Left renal cortex interstitium (tissue), 4 donors: ENCODE measurements at places on chromosomes 11 and 22. TPM values are rescaled to one million over a fixed set of nuclear protein-coding genes. Genes with fewer than 3 reads are reported as not detected.

- DNase-seq = no peak
Observed at GRCh38 chr11:11899401-11899800, 57.6 kb downstream of the USP47 start.

DNA sequence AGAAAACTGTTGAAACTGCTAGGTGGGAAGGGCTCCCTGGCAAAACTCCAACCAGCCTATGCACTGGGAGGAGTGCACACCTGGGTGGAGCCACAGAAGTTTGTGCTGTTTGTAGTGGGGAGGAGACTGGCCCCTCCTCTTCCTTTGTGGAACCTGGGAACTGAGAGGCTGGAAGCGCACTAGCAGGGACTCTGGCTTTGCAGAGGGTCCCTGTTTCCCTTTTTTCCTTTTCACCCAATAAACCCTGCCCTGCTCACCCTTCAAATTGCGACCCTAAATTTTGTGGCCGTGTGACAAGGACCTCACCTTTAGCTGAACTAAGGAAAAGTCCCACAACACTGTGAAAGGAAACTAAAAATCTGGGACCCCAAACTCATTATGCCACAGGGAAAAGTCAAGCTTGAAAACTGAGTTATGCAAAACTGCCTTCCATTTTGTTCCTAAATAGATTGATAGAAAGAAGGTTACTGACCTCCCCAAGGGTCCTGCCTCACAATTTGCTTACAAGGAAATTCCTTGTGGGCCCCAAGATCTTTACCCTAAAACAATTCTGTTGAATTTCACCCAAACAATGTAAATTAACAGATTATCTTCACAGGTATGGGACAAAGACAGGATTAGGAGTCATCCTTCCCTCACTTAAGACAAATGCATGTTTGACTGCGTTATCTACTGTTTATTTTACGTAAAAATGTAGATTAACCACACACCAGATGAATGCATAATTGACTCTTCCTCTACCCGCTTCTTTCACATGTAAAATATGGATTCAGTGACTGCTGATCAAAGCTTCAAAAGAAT, 81.0 kb downstream of the SLC36A4 start:
- DNase-seq = no peak

DNA sequence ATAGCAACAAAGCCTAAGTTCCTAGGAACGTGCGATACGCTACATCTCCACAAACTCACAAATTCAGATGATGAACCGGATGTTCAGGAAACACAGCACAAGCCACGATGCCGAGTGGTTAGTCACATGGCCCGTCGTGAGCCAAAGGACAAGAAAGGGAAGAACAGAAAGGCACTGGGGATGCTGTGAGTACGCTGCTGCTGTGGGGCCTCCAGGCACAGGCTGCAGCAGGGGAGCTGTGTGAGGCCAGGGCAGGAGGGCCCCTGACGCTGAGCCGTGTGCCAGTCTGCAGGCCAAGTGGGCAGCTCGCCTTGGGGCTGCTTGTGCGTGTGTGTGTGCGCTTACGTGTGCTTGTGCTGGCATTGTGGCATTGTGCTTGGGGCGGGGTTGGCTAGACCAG, 89.4 kb downstream of the CTTN start:
- no peak for DNase-seq

GRCh38 chr22:27435844-27436576, 365.5 kb downstream of the MN1 start:
- DNase-seq = no peak

GRCh38 chr22:33971561-33971961, 51.3 kb upstream of the LARGE1 start:
- DNase-seq = no peak

DNA sequence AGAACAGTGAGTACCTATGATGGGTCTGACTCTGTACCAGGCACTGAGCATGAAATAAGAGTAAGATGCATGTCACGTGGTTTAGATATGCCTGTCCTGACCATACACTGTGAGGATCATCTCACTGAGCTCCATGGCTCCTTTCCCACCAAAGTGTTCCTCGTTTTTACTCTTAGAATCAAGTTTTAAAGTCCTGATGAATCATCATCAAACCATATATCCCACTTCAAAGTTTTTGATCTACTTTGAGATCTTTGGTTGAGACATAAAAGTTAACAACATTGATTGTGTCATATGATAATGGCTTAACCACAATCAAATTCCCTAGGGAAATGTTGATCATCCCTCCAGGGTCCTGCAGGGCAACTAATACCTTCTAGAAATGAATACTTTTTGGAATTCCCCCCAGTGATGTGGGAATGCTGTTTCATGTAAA, 12.8 kb downstream of the ETS1 start:
- DNase-seq = no peak

DNA sequence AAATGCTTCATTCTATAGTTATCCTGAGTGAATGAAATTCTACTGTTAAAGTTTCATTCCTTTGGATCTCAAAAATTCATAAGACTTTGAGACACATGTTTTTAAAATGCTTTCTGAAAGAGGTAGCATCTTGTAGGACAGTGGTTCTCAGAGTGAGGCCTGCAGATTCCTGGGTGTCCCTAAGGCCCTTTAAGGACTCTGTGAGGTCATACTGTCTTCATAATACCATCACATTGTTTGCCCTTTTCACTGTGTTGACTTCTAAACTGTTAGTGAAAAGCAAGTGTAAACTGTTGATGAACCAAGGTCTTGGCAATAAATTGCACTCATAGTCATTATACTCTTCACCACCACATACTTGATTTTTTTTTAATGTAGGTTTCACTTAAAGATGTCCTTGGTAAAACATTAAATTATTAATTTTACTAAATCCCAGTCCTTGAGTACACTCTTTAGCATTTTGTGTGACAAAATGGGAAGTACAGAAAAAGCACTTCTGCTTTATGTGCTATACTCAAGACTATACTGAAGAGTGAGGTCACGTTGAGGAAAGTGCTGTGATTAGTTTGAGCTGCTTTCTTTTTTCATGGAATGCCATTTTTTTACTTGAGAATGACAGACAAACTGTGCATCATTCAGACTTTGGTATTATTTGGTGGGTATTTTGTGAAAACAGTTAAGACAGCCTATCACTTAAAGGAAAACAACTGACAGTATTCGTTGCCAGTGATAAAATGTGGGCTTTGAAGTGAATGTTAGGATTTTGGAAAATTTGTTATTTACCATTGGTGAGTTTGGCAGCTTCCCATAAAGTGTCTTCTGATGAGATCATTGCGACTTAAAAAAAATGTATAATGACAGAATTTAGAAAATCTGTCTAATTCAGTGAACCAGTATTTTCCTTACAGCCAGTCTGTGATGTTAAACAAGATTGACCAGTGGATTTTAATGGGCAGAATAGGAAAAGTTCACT, 61.1 kb downstream of the SPECC1L start:
- no peak for DNase-seq

KCNK7 gene
- 0.21 TPM for polyA plus RNA-seq

NOL12 gene
- 21.0 TPM for polyA plus RNA-seq

H19 gene
- 2,813 TPM for polyA plus RNA-seq

IGF2 gene
- polyA plus RNA-seq = 1,117 TPM

FZD4 gene
- polyA plus RNA-seq = 80.7 TPM

SYT12 gene
- polyA plus RNA-seq = 0.27 TPM
